ENCODE measurements at places on chromosomes 12 and 14.

GRCh38 chr12:121240484-121241101 lies 30.7 kb downstream of the P2RX4 start:
- ATAC-seq = peak; percentile 85

- peak; percentile 81 for ATAC-seq
These were observed 770 bp downstream of the ABHD4 start for GRCh38 chr14:22598896-22599244.

- no peak for ATAC-seq
These were observed 355.9 kb upstream of the SEL1L start for GRCh38 chr14:81889529-81889928.

DNA sequence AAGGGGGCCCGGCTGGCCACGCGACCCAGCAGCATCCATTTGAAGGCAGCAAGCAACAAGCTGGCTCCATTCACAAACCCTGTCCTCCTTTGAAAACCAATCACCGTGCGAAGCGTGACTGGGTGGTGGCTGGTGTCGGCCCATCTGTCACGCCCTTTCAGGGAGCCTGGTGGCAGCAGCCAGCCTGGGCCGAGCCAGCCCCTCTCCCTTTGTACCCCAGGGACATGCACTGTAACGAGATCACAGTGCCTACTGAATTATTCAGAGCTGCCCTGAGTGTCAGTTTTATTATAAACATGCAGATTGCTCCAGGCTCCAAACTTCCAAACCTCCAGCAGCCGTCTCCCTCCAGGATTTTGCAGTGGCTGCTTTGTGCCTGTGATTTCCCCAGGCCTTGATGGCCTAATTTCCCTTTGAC lies 22.3 kb upstream of the CTDSP2 start:
- no peak for ATAC-seq

DNA sequence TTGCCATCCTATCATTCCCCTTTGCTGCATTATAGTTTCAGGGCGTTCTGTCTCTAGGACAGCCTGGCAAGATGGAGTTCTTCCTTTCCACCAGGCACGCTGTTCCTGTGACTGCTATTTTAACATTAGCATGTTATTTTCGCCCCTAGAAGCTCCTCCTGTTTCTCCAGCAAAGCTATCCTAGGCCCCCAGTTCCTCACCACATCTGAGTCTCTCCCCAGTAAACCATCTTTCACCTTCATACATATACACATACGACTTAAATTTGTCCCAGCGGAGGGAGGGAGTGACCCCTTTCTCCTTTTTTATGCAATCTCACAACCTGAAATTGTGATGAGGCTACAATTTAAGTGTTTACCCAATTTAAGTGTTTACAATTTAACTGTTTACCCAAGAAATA lies 66.7 kb upstream of the FRMD6 start:
- ATAC-seq = no peak

GRCh38 chr14:99415496-99416281 lies 65.0 kb downstream of the SETD3 start:
- ATAC-seq = peak; percentile 82

- ATAC-seq = no peak
These were observed 70.1 kb downstream of the SYNE2 start for GRCh38 chr14:63922696-63923421.

DNA sequence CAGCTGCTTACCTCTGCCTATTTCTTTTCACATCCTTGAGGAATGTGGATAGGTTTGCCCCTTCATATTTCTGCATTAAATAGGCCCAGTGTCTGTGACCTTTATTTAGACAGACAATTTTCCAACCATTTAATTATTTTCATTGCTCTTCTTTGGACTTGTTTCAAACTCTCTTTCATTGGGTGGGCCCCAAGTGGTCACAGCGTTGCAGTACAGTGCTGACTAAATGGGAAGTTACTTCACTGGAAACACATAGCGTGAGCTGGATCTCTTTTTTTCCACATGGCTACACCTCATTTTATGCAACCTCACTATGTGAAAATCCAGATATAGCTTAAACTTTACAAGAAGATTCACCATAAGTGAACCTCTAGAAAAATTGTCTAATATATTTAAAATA lies 438.9 kb downstream of the ADAMTS20 start:
- no peak for ATAC-seq

DNA sequence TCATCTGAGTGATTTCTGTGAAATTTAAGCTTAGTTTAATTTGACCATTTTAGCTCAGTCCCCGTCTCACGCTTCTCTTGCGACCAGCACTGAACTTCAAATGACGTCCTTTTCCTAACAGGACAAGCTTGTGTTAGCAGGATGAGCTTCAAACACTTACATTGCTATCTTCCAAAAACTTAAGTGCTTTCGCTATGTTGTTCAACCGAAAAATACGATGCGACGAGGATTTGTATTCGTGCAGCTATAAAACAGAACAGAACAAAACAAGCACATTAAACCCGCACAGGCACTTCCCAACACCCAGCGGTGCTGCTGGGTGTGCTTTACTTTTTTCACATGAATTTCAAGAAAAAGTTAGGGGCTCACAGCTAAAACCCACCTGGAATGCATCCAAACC lies 64.2 kb upstream of the DICER1 start:
- no peak for ATAC-seq

DNA sequence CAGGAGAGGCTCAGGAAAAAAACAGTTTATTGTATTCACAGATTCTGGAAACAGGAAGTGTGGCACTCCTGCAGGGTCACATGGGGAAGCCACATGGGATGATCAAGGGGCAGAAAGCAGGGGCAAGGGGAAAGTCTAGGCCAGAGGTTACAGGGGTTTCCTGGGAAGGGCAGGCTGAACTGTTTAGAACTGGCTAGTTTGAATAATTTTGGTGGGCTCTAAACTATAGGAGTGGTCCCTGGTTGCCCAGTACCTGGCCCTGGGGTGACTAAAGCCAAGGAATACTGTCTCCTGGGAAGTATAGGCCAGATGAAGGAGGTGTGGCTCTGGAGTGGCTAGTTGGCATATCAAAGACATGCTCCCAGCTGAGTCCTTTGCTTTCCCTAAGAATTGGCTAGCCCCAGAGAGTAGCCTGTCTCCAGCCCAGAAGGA lies 169.2 kb downstream of the SLC41A2 start:
- ATAC-seq = no peak

- no peak for ATAC-seq
These were observed 746.6 kb downstream of the VRK1 start for GRCh38 chr14:97543816-97544215.

GRCh38 chr14:31930070-31930469 lies 147.0 kb upstream of the ARHGAP5 start:
- no peak for ATAC-seq

DNA sequence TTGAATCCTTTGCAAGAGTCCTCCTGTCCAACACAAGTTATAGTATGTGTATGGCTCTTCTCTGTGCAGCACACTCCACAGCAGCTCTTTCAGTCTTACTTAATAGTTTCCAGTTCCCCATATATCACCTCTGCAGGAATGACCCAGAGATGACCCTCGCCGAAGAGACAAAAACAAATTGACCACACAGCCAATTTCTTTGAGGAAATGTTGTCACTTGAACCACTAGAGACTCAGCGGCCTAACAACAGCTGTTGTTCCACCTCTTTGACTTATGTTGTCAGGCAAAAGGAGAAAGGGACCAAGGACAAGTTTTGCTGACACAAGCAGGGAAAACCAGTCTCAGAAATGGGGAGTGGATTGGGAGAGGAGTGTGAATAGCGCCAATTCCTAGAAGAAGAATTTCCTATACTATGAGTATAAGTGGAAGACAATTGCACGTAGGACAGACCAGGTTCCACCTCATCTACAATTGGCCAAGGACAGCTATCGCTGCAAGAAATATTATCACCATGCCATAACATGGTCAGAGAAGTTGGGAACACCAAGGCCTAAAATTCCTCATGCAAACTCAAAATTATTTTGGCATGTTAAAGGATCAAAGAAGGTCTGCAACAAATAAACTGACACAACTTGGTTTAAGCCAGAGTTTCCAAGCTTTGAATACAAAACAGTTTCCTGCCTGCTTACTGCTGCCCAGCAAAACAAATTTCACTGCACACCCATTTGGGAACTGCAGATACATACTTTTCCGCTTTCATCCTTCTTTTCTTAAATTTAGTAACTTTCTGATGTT lies 41.7 kb upstream of the ITPR2 start:
- no peak for ATAC-seq

GRCh38 chr14:59333668-59334067 lies 131.5 kb downstream of the GPR135 start:
- ATAC-seq = no peak

GRCh38 chr12:41743835-41744234 lies 400.8 kb downstream of the GXYLT1 start:
- no peak for ATAC-seq

DNA sequence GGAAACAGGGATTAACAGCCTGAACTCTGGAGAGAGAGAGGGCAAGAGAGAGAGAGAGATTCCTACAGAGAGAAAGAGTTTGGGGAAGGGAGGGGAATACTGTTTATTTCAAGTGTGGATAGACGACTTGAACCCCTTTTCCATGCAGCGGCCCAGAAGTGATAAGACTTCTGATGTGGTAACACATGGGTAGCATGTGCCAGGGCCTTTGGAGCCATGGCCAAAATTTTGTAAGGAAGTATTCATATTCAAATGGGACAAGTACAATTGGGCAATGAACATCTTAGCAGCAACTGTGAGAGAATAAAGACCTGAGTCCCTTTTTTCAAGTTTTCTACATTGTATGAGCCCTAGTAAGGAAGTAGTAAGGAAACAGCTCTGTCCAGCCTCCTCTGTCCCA lies 42.4 kb upstream of the CCDC196 start:
- no peak for ATAC-seq

DNA sequence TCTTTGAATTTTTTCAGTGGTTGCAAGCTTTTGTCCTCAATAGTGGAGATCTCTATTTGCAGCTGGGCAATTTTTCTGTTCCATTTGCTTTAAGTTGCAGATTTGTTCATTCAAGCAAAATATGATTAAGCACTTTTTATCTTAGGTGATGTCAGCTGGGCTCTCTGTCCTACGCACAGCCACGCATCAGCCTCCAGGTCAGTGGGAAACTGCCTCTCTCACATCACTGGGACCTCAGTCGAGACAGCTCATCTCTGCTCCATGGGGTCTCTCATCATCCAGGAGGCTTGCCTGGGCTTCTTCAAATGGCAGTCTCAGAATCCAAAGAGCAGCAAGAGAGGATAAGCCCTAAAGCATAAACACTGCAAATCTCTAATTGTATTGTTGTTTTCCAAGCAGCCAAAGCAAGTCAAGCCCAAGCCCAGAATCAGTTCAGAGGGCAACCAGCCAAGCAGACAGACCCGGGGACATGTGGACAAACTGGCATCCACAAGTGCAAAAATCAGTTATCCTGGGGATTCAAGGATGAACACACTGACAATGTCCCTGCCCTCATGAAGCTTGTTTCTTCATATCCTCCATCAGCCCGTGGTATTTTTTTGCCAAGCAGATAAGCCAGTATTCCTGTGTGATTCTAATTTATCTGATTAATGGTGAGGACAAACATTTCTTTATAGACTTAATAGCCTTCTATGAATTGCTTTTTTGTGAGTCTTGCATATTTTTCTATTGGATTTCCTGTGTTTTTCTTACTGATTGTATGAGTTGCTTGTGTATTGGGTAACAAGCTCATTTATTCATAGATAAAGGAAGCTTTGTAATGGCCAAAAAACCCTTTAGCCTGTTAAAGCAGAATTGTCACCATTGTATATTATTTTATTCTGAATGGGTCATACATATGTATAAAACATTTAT lies 262.5 kb downstream of the GXYLT1 start:
- ATAC-seq = no peak

DNA sequence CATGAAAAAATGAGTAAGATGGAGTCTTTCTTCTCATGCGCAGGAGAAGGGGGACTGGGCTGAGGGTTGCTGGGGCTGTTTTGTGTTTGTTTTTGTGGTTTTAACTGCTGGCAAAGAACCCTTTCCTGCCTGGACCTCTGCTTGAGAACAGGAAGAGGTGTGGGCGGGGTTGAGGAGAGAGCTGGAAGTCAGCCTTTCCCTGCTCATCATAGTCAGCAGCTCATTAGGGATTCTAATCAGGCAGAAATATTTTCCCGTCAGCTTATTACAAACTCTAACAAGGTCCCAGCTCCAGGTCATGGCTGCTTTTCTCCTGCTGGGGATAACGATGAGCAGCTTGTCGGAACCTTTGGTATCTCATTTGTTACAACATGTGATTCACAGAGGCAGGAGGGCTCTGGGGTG lies 185.0 kb upstream of the NRXN3 start:
- no peak for ATAC-seq

DNA sequence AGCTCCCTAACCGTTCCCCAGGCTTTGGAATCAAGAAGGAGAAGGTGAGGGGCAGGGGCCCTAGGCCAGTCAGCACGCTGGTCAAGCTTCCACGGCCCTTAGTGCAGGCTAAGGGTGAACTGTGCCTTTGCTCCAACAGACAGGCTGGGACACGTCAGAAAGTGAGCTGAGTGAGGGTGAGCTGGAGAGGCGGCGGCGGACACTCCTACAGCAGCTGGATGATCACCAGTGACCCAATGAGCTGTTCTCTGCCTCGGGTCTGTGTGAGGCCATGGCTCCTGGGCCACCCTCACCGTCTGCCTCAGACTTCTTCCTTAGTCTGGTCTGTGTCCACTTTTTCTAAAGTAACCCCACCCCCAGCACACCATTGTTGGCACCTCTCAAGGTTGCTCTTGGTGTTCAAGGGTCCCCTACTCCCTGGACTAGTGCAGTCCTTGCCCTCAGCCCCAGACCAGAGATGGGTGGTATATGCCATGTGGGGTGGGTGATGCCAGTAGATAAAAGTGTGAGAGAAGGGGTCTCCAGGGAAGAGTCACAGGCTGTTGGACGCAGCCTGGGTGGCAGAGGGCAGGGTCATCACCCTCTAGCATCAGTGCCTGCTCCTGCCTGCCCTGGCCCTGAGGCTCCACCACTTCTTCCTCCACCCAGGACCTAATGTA lies 20.7 kb downstream of the PRPF40B start:
- no peak for ATAC-seq

DNA sequence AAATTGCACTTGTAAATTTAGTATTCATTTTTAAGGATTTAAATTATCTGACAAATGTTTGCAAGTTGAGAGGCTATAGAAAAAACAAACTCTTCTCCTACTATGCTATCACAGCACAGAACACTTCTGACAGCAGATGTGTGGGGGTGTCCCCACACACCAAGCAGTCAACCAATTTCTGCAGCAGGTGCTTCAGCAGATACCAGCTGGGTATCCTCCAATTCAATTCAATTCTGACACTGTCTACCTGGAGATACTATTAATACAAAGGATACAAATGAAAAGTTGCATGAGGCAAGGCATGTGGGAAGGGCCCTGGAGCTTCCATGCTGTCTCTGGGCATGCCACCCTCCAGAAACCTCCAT lies 35.1 kb downstream of the PCNX1 start:
- ATAC-seq = peak; percentile 36

- no peak for ATAC-seq
These were observed 23.9 kb upstream of the TEX22 start for GRCh38 chr14:105374389-105374788.
